Stimulated activated CD4-positive, alpha-beta T cell treated with anti-CD3 and anti-CD28 coated beads, Interleukin-1b, Interleukin-23, amount 100 ng/mL, for 24 hours (primary cell): ENCODE measurements at places on chromosomes 7 and 10.

GRCh38 chr7:142866361-142867096 lies 11.7 kb downstream of the EPHB6 start:
- DNase-seq: no peak

- no peak for DNase-seq
Observed at GRCh38 chr7:130703851-130704250, 17.5 kb upstream of the TSGA13 start.

GRCh38 chr10:110207805-110208613 lies 604 bp downstream of the MXI1 start:
- DNase-seq: no peak

DNA sequence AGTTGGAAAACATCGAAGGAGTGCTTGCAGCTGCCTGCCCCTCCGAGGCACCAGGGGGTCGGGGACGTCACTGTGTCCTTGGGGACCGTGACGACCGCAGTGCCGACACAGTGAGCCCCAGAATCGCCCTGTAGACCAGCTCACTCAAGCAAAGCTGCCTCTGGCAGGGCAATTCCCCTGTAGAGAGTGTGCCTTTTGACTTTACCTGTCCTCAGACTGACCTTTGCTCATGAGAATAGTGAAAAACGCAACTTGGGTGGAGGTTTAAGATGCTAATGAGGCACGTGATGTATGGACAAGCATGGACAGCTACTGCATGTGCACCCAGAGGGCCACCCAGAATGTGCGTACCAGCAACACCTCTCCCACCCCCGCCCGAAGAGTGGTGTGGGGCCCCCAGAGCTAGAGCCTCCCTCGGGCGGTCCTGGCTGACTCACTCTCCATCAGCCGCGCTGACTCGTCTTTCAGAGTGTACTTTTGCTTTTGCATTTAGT lies 271.9 kb downstream of the ADARB2 start:
- DNase-seq: no peak

DNA sequence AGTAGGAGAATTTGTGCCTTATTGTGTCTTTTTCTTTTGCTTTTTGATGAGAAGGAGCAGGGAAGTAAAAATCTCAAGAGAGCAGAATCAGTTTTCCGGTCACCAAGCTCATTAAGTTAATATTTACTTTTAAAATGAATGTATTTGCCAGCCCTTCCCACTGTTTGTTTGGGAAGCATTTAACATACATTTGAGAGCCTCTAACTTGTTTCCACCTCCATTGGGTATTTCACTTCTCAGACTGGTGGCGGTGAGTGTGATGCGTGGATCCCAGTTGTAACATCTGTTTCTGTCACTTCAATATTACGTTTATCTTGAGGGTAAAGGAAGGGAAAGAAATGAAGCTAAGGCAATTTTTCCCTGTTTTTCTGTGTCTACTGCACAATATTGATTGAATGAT lies 22.8 kb downstream of the CDK14 start:
- no peak for DNase-seq

DNA sequence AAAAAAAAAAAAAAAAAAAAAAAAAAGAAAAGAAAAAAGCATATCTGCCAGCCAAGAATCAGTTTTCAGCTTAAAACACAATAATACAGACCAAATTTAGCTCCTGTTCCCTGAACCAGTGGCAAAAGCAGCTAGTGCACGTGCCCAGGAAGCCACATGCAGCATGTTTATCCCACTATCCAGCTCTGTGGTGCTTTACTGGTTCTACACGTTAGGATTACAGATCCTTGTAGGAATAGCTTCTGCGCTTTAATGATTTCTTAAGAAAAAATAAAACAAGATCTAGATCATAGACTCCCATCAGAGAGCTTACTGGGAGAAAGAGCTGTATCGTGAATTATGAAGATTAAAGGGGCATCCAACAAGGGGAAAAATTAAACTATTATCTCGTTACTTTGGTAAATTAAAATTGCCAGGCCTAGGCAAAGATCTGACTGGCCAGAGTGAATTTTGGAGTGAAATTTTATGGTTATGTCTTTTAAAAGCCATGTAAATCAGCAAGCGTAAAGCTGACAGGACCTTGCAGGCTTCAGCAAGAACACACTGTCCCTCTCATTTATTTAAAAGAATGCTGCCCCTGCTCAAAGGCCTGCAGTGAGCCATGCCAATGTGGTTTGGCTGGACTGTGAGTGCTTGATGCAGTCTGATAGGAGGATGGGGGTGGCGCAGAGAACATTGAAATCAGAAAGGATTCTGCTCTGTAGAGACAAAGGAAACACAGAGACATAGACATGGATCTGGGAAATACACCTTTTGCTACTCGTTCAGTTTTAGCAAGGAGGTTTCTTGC lies 177.3 kb upstream of the PHYHIPL start:
- DNase-seq: no peak

GRCh38 chr7:94875201-94875600 lies 32.2 kb upstream of the PPP1R9A start:
- no peak for DNase-seq

- DNase-seq: no peak
Observed at GRCh38 chr7:82204694-82205093, 238.9 kb downstream of the CACNA2D1 start.

DNA sequence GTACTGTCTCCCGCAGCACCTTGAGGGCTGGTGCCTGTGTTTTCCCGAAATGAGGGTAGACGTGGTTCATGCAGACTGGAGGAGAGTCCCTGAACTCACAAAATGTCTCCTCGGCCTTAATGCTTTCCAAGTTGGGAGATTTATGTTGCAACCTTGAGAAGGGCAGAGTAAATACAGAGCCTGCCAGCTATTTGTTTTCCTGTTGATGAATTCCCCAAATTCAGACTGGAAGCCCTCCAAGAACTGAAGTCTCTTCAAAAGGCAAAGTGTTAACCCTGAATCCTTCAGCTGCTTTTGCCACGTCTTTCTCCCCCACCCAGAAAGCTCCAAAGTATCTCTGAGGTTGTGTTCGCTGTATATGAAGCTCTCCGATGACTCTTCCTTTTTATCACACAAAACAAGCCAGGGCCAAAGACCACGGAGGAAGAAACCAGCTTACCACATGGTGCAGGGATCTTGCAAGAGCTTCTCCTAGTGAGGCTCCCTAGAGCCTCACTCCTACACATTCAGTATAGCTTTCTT lies 254.7 kb upstream of the NFE2L3 start:
- no peak for DNase-seq

DNA sequence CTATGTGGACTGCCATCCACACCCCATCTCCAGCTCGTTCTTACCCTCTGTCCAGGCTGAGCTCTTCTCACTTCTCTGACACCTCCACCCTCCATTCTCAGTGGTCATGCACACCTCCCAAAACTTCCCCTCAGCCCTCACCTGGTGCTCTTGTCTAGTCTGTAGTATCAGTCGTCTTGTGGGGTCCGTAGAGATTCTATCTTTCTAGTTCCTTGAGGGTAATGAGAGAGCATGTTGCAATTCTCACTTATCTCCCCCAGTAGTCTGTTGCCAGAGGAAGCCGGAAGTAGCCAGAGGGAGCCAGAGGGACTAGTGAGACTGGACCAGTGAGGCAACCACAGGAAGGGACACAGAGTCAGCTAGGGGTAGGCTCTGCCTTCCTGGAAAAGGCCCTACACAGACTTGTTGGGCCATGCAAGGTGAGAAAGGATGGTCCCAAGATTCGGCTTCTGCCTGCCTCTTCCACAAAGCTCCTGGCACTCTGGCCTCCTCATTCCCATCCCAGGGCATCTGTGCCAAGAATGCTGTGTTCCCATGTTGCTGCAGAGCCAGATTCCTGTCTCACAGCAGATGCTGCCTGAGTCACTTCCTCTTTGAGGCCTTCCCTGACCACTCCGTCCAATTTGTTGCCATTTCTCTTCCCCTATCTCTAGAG lies 50.6 kb upstream of the DUSP5 start:
- DNase-seq: no peak

DNA sequence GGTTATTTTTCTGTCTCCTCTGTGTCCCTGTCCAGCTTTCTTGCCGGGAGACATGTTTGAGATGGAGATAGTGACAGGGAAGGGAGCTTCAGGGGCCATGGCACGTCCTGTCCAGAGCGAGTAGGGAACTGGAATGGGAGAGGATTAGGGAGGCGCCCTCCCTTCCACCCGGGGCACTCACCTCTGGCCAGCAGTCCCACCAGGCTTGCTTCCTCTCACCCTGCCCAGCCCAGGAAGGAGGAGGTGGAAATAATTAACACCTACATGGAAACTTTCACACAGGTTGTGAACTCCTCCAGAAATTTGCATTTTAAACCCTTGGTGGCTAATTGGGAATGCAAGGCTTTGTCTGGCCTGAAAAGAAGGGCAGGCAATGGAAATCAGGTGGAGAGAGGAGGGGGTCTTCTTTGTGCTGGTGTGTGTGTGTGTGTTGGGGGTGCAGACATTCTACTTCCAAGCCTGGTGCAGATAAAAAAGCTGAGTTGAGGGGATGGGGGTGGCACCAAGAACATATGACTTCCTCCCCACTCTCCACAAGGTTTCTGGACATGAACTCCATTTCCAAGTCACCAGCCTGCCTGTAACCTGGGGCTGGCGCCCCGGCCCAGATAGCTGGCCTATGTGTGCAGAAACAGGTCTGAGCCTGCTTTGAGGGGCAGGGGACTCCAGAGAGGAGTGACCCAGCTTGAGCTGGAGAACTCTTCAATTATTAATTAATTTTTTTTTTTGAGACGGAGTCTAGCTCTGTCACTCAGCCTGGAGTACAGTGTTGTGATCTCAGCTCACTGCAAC lies 199.4 kb downstream of the CYP26A1 start:
- DNase-seq: no peak

GRCh38 chr7:6020371-6021286 lies 10.5 kb upstream of the ANKRD61 start:
- no peak for DNase-seq

- DNase-seq: no peak
Observed at GRCh38 chr7:75691793-75692543, 46.8 kb downstream of the HIP1 start.

DNA sequence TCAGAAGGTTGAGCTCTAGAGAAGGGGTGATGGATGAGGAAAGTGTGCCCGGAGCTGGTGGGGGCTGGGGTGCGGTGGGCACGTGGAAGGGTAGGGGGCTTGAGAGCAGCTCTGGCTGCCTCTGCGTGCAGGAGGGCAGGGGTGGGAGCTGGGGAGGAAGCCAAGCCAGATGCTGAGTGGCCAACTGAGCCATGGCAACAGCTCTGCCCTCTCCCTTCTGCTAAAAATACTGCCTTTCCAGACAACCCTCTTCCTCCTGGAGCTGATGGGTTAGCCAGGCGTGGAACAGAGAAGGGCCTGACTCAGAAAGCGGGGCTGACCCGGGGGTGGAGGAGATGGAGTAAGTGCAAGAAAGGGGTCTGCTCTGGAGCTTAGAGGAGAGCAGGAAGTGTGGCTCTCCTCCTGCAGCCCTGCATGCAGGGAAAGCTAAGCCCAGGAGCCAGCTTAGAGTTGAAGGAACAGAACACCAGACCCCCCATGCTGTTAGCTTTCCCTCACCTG lies 114.6 kb upstream of the AGK start:
- no peak for DNase-seq

DNA sequence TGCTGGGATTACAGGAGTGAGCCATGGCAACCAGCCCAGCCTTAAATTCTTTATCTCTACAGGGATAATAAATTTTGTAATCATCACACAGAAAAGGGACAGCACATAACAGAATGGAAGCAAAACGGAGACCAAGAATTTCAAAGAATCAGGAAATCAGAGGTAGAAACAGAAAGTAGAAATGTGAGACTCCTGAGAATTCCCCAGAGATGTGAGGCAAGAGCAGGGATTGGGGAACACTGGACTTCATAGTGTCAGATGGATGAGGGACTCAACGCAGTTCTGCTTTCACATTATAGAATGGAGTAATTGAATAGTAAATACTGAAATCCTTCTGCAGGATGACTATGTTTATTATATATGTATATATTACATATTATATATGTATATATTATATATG lies 52.5 kb upstream of the MPP7 start:
- no peak for DNase-seq

DNA sequence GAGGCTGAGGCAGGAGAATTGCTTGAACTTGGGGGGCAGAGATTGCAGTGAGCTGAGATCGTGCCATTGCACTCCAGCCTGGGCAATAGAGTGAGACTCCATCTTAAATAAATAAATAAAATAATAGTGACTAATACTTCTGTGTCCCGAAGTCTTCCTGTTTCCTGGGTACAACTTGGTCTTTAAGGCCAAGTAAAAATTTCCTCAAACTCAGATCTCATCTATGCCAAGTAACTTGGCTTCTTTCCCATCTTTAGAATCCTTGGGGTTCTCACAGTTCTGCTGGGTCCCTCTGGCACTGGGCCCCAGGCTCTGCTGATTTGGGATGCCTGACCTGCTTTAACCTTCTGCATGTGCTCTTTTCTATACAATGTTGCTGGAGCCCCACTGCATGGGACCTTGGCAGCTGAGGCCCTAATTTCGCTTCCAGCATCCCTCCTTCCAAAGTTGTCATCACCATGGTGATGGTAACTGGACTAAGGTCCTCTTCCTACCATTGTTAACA lies 22.7 kb upstream of the AKR1B10 start:
- DNase-seq: no peak

DNA sequence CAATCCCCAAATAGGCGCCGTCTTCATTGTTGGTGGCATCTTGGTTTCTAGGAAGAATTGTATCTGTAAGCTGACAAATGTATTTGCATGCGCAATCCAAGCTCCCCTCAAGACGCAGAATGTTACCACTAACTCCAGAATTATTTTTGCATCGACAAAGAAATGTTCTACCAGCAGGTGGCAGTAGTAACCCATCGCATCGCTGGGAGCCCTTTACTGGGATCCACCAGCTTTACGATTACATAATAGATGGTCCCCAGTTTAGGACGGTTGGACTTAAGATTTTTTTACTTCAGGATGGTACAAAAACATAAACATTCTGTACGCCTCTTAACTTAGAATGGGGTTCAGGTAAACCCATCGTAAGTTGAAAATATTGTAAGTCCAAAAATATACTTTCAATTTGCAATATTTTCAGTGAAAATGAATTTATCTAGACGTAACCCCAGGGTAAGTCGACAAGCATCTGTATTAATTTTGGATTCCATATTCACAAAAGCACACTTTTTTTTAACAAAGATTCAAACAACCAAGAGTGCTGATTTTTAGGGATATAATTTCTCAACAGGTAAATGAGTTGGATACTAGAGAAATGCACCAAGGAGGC lies 114.0 kb upstream of the COBL start:
- DNase-seq: peak; percentile 12

- no peak for DNase-seq
Observed at GRCh38 chr7:2947058-2947780, 96.4 kb downstream of the CARD11 start.

GRCh38 chr7:43516581-43517342 lies 66.1 kb upstream of the STK17A start:
- no peak for DNase-seq

- DNase-seq: no peak
Observed at GRCh38 chr7:73612598-73613269, 11.6 kb downstream of the MLXIPL start.
